ENCODE measurements at places on chromosomes 5 and 9.

- no peak for DNase-seq
These were observed 37.1 kb downstream of the CDH18 start for GRCh38 chr5:19950897-19951296.

DNA sequence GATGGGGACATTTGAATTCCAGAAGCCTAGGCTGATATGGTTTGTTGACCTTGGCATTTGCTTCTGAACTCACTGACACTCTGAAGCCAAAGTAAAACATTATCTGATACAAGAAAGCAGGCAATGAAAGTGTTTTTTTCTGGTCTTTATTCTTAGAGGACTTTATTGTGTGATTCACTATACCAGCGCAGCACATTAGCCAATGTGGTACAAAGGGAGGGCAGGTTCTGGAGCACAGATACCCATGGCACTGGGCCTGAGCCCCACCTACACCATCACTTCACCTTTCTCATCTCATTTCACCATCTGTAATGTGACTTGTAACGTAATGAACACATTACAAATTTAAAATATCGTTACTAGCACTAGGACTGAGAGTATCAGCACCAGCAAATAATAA lies 89.7 kb upstream of the ZNF366 start:
- DNase-seq = no peak

DNA sequence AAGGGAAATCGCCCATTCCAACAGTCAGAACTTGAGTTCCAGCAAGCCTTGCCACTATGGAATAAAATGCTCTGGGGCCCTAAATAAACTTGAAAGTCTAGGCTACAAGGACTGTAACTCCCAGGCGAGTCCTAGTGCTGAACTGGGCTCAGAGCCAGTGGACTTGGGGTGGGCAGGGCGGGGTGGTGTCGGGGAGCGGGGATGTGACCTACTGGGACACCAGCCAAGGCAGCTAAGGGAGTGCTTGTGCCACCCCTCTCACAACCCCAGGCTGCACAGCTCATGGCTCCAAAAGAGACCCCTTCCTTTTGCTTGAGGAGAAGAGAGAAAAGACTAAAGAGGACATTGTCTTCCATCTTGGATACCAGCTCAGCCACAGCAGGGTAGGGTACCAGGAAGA lies 61.5 kb downstream of the MEIKIN start:
- no peak for DNase-seq

GRCh38 chr9:98607152-98607551 lies 101.6 kb downstream of the GABBR2 start:
- no peak for DNase-seq

DNA sequence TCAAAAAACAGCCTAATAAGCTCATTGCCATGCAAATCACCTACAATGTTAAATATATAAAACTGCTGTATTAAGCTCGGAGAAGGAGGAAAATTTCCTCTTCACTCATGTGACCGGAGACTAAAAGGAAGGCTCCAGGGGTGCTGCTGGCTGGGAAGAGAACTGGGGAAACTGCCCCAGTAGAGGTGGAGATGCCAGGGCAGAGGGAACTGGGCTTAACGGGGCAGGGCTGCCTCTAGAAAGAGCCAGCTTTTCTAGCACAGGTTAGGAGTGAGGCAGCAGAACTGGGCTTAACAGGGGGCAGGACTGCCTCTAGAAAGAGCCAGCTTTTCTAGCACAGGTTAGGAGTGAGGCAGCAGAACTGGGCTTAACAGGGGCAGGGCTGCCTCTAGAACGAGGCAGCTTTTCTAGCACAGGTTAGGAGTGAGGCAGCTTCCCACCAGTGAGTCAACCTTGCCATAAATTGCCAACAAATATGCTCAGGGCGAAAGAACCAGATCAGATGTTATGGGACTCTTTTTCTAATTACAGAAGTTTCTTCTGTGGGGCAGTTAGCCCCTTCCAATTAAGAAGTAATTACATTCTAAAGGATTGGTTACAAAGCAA lies 115.3 kb downstream of the FANCC start:
- DNase-seq = no peak

- DNase-seq = no peak
These were observed 105.8 kb downstream of the ROR2 start for GRCh38 chr9:91844190-91844589.

GRCh38 chr5:163938595-163938994 lies 433.2 kb downstream of the MAT2B start:
- DNase-seq = no peak

DNA sequence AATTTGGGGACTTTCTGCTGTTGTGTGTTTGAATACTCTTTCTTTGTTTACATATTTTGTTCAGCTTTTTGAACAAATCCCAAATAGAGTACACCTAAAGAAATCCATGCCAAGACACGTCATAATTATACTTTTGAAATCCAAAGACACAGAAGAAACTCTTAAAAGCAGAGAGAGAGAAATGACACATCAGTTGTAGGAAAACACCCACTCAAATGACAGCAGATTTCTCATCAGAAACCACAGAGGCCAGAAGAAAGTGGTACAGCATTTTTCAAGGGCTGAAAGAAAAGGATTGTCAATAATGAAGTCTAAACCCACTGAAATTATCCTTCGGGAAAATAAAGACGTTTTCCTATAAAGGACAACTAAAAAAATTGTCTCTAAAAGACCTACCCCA lies 378.6 kb downstream of the GADD45G start:
- no peak for DNase-seq

DNA sequence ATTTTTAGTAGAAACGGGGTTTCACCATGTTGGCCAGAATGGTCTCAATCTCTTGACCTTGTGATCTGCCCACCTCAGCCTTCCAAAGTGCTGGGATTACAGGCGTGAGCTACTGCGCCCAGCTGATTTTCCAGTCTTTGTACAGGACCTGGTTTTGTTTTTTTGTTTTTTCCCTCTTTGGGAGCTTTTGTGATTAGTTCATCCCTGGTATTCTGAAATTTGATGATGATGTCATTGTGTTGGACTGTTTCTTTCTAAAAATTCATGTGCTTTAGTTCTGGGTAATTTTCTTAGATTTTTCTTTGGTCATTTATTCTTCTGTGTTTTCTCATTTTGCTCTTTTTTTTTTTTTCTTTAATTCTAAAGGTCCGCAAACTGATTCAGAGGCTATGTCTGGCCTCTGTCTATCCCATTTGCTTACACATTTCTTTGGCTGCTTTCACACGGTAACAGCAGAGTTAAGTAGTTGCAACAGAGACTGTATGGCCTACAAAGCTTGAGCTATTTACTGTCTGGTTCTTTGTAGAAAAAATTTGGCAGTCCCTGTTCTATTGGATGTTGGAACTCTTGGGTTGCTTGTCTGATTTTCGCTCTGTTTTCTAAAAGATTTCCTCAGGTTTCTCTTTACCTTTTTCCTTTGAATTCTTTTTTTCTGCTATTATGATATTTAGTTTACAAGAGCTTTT lies 24.8 kb downstream of the STX17 start:
- no peak for DNase-seq

- no peak for DNase-seq
These were observed 170.2 kb upstream of the HMHB1 start for GRCh38 chr5:143641549-143642355.

- no peak for DNase-seq
These were observed 21.4 kb upstream of the OTULINL start for GRCh38 chr5:14560091-14560595.

DNA sequence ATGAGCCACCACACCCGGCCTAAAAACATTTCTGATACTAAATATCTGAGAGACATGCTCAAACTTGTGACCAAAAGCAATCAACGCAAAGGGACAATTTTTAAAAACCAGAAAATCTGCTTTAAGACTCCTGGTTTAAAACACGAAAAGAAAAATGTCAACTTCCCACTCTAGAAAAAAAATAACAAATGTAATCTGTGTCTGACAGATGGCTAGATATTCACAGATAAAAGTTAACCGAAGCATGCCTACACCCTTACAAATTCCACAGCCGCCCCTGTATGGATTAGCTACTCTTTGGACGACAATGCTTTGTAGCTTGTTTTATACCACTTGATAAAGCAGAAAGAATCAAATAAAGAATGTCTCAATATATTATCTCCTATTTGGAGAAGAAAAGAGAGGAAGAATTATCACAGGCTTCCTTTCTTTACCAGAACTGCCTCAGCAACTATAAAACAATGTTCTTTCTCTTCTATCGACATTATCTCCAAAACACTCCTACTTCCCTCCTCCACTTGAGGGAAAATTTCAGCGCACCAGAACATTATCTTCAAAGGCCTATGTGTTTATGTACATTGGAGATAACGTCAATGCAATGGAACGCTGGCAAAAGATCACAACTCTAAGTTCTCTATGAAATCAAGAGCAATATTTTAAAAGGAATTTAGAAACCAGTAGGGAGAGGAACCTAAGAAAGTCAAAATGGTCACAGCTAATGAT lies 26.2 kb downstream of the CEMIP2 start:
- DNase-seq = no peak

GRCh38 chr9:121648799-121649198 lies 2.6 kb upstream of the DAB2IP start:
- no peak for DNase-seq

DNA sequence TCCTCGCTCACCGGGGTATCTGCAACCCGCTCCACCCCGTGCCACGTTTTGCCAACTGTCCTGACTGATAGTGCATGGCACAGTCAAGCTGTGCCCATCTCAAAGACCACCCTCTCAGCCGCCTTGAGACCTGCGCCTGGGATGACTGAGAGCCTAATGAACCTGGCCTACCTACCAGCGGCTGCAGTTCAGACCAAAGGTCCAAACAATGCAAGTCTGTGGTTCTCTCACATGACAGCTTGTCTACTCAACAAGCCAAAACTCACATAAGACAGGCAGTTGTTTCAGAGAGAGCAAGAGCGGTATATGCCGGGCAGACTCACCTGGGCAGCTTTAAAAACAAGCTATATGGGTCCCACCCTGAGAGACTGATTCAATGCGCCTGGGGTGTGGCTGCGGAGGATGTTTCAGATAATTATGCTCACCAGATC lies 70.5 kb downstream of the EPB41L4B start:
- no peak for DNase-seq

DNA sequence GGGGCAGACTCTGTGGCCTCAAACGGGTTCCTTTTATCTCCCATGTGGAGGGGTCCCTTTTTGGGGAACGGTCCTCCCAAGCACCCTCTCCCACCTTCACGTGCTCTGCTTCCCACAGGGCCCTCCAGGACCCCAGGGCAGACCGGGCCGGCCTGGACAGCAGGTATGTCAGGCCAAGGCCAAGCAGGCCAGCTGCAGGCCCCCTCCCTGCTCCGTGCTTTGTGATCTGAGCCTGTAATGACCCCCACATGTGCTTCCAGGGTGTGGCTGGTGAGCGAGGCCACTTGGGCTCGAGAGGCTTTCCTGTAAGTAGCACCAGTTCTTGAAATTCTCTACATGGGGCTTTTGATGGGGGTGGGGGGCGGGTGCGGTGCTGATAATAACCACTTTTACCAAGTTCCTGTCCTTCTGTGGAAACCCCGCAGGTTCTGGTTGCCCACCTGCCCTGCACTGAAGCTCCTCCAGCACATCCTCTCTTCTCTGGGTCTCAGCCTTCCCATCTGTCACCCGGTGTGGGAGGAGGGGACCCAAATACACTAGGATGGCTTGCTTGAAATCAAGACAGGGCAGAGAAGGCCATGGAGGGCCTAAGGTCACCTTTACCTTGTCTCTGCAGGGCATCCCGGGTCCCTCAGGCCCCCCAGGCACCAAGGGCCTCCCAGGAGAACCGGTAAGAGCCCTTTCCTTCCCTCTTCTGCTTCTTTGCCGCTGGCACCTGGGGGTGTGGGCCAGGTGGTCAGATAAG lies 57.9 kb upstream of the ORM1 start:
- no peak for DNase-seq

DNA sequence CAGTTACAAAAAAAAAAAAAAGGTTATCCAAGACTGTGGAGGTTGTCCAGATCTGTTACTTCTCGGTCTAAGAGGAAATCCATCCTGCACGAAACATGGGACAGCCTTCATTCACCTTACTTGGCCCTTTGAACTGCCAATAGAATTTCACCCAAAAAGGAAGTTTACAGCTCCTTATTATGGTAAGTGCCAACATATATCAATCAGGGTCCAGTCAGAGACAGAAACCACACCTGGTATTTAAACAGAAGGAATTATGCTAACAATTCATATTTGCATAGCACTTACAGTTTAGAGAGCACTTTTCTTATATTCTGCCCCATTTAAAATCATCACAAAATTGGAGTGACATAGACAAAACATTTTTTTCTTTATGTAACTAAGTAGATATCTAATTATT lies 93.6 kb upstream of the PTPN3 start:
- no peak for DNase-seq

DNA sequence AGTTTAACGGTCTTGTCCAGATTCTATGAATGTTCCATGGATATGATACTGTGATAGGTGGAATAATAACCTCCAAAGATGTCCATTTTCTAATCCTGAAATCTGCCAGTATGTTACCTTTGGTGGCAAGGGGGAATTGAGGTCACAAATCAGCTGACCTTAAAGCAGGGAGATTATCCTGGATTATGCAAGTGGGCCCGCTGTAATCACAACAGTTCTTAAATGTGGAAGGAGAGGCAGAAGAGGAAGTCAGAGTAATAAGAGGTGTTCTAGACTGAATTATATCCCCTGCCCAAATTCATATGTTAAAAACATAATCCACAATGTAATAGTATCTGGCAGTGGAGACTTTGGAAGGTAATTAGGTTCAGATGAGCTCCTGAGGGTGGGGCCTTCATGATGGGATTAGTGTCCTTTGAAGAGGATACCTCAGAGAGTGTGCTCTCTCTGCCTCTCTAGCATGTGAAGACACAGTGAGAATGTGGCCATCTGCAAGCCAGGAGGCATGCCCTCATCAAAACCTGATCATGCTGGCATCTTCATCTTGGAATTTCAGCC lies 47.6 kb upstream of the ZFAND5 start:
- no peak for DNase-seq

DNA sequence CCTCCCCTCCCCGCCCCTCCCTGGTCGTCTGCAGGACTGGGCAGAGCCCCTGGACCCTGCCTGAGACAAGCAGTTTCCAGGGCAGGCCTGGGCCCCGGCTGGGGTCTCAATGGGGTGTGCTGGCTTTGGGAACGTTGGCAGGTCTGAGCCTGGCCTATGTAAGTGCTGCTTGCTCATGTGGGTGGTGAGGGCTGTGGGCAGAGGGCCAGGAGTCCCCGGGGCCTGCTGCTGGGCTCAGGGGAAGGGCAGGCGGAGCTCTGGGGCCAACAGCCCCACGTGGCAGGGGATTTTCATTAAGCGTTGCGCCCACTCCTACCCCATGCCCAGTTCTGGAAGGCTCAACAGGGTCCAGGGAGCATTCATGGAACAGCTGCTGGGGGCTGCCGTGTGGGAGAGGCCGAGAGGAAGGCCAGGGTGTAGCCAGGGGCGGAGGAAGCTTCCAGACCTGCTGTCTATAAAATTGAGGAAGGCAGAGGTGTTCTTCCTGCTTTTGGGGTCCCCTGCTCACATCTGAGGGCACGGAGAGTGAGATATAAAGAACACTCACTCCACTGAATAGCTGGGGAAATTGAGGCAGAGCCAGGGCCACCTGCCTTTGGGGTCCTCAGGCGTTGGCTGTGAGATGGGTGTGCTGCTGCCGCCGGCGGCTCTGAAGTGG lies 32.5 kb downstream of the RXRA start:
- DNase-seq = no peak

DNA sequence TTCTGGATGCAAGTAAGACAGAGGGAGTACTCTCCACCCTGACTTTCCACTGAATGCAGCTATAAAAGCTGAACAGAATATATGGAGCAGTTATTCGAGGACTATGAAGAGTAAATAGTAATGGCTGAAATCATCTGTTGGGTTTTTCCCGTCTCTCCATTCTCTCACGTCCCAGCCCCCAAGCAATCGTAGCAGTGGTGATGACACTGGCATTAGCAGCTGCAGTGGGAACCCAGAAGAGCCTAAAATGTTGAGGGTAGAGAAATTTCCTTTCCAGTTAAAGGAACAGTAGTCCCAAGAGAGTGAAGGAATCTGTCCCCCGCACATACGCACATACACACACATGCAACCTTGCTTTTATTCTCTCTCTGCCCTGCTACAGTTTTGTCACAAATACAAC lies 33.2 kb downstream of the MED27 start:
- no peak for DNase-seq

Measured in NT2/D1 (cell line).